ENCODE measurements at places on chromosomes 3 and 15.

DNA sequence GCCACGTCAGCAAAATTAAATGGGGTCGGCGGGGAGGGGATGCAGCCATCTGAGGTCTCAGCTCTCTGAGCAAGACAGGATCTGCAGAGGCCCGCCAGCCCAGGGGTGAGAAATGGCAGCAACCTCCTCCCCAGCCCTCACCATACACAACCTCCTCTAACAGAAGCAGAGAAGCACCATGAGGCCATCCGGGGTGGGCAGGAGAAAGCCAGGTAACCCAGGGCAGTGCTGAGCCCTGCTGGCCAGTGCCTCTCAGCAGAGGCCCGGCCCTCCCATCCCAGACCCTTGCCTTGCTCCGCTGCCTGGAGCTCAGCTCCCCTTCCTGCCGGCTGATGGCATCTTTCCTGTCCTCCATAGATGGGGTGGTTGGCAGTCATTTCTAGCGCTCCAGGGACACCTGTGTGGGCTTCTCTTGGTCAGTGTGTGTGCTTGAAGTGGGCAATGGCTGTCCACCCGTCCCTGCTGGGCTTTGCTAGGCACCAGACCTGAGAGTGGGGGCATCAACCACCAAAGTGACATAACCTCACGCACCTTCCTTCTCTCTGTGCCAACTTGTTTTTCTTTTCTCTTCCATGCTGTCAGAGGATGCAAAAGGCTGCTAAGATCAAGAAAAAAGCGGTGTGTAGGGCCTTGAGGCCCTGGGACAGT lies 175.8 kb downstream of the NSMCE3 start:
- DNase-seq = no peak

GRCh38 chr3:147397875-147398812 lies 8.2 kb downstream of the ZIC4 start:
- DNase-seq = no peak

GRCh38 chr3:27758083-27758482 lies 36.0 kb upstream of the EOMES start:
- DNase-seq = no peak

- no peak for DNase-seq
Measured at GRCh38 chr3:182692021-182692420, 101.3 kb upstream of the ATP11B start.

- DNase-seq = no peak
Measured at GRCh38 chr3:35522450-35522849, 116.9 kb upstream of the ARPP21 start.

- DNase-seq = no peak
Measured at GRCh38 chr15:77335298-77335697, 84.6 kb downstream of the PEAK1 start.

DNA sequence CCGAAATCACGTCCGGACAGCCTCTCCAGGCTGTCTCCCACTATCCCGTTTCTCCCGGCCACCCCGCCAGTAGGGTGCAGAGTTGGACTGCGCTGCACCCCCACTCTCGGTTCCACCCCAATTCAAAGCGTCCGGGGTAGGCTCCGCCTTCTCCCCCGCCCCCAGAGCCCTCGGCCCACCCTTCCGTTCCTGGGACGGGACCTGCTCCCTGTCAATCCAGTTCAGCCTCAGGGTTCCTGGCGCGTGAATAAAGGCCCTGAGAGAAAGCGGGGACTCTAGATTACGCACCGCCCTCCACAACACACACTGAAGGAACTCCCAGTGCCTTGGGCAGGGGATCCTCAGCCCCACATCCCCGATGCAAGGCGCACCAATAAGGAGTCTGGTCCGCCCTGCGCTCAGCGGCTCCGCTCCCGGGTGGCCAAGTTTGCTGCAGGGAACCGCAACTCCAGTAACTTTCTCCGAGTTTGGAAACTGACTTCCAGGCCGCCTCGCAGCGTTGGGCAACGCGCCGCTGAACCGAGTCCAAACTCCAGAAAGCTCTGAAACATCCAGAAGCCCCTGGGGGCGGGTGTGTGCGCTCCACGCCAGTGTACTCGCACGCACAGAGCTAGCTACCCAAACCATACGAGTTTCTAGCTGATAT lies 1.9 kb downstream of the ADAMTS9 start:
- DNase-seq = peak; percentile 14

DNA sequence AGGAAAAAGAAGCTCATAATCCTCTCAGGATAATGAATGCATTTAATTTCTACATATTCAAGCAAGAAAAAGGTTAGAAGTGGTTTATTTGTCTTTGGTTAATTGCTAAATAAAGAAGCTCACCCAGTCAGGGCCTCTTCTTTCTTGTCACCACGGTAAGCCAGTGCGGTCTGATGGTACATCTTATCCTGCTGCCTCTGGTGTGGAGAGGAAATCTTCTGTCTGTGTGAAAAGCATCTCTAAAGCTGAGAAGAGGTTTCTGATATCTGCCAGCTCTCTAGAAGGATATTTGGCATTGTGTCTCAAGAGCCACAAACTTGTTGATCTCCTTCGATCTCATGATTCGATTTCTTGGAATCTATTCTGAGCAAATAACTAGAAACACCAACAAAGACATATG lies 144.9 kb downstream of the SV2B start:
- no peak for DNase-seq

- no peak for DNase-seq
Measured at GRCh38 chr3:187019542-187020072, 89.3 kb downstream of the ST6GAL1 start.

DNA sequence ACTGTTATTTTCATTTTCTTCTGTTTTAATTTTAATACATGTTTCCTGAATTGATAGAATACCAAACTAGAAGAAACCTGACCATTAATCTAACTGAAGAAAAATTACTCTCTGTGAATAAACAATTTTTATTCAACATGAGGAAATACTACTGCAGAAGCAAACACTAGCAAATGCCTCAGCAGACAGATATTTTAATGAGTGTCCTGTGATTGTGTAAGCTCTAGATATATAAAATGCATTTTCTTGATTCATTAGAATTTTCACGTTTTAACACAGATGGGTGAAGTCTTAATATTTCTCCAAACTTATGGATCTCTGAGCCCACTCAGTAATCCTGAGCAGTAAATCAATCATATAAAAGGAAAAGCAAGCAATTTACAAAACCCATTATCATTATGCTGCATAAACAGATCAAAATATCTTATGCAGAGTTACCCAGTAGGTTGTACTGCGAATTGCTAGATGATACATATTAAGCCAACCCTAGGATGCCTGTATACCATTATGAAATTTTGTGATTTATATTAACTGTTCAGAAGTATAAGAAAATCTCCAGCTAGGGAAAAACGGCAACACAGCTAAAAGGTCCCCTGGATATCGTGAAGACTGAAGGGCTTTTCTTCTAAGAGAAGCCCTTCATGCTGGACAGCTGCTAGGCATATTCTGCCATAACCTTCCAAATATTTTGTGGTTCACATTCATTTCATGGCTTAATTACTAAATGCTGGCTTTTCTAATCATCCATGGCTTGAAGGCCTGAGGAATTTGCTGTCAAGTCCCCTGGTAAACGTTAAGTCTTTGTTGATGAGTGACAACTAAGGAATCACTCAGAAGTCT lies 157.7 kb upstream of the TGFBR2 start:
- no peak for DNase-seq

DNA sequence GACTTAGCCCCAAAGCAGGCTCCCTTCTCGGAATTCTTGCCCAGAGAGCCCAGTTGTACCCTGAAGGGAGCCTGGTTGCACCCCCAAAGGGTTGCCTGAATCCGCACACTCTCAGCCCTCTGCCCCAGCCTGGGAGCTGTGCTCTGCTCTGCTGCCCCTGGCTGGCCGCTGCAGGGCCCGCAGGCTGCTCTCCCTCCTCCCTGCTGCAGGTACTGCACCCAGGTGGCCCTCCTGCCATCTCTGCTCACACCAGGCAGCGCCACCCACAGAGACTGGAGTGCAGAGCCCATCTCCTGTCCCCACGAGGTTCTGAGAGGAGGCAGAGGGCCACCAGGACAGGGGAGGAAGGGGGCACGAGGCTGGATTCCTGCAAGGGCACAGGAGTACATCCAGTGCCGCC lies 134.2 kb upstream of the NSMCE3 start:
- no peak for DNase-seq

DNA sequence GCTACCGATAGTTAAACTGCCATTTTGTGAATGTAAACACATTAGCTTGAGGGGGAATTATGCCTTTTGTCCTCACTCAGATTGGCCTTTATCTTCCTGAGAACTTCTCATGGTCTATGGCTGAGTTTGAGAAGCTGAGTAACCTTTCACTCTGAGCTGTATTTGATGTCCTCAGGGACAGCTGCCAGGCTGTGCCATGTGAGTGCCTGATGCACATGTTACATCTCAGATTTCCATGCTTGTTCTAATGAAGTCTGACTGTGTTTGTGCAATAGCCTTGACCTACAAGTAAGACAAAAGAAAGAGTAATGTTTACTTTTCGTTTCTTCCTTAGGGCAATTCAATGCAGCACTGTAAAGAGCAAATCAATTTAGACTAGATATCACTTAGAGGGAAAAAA lies 44.1 kb upstream of the ARL6 start:
- DNase-seq = no peak

DNA sequence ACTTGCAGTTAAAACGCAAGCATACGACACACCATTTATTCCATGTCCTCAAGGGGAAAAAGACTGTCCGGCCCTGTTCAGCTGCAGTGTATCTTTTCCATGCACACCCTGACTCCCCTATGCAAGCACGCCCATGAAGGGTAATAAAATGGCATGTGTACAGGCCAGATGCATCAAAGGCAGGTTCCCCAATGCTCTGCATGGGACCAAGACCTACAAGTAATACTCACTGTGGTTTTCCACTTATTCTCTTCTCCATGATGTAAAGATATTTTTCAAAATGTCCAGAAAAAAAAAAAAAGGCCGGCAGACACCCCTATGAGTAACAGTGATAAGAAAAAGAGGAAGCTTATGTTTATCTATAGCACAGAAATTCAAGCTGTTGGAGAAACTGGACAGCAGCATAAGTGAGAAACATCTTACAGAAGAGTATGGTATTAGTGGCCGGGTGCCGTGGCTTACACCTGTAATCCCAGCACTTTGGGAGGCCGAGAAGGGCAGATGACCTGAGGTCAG lies 70.8 kb downstream of the MCF2L2 start:
- DNase-seq = no peak

GRCh38 chr15:45588219-45588875 lies 1.2 kb downstream of the BLOC1S6 start:
- DNase-seq = no peak

DNA sequence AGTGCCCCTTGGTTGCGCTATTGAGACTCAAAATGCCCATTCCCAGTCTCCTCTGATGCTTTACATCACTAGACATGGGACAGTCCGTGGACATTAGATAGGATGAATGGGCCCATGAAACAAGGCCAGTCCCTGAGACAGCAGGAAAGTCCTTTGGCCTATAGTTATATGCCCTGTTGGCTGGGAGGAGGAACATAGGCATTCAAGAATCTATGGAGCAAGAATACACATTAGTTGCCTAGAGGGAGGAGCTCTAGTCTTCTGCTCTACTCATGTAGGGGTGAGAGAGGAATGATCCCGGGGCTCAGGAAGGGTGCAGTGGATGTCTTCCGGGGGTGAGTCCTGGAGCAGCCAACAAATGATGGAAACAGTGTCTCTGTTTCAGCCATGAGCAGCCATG lies 58.0 kb upstream of the LRTM1 start:
- no peak for DNase-seq

DNA sequence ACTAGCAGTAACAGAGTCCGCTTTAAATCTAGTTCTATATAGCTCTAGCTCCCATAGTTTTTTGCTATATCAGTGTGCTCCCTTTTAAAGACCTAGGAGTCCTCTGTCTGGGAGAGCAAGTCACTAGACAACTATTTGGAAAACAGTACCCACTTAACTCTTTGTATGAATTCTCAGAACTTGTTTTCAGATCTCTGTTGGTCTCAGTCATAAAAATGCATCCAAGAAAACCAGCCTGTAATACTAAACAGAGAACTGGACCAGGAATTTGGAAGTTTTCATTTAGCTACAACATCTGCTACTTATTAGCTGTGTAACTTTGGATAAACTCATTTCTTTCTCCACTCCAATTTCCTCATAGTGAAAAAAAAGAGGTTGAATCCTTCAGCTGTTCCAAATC lies 56.9 kb upstream of the C3orf49 start:
- no peak for DNase-seq

DNA sequence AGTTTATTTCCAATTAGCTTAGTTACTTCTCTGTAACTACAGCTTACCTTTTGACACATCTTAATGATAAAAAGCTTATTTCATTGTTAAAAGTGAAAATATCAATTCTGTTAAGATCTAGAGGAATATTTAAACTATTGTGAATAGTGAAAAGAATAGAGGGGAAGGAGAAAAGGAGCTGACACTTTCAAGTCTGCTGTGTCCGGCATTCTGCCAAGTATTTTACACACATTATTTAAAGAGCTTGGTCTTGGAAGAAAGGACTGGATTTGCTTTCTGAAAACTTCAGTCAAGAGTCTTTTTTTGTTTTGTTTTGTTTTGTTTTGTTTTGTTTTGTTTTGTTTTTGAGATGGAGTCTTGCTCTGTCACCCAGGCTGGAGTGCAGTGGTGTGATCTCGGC lies 34.8 kb downstream of the CCDC80 start:
- no peak for DNase-seq
